ENCODE measurements at places on chromosomes 3 and 15. TPM values are rescaled to one million over a fixed set of nuclear protein-coding genes. Genes with fewer than 3 reads are reported as not detected.

Gene CCR1
- not detected for total RNA-seq

Gene FBXO40
- not detected for total RNA-seq

Gene FAH
- total RNA-seq, result 33.2 TPM

Gene GRIP2
- 1.3 TPM for total RNA-seq

Gene ULK4
- total RNA-seq, result 6.3 TPM

Gene PDCD7
- 27.0 TPM for total RNA-seq

Measured in A549 treated with AZD2906 at 1 μM for 4 hours (cell line).